ENCODE measurements at places on chromosomes 13 and 19.

DNA sequence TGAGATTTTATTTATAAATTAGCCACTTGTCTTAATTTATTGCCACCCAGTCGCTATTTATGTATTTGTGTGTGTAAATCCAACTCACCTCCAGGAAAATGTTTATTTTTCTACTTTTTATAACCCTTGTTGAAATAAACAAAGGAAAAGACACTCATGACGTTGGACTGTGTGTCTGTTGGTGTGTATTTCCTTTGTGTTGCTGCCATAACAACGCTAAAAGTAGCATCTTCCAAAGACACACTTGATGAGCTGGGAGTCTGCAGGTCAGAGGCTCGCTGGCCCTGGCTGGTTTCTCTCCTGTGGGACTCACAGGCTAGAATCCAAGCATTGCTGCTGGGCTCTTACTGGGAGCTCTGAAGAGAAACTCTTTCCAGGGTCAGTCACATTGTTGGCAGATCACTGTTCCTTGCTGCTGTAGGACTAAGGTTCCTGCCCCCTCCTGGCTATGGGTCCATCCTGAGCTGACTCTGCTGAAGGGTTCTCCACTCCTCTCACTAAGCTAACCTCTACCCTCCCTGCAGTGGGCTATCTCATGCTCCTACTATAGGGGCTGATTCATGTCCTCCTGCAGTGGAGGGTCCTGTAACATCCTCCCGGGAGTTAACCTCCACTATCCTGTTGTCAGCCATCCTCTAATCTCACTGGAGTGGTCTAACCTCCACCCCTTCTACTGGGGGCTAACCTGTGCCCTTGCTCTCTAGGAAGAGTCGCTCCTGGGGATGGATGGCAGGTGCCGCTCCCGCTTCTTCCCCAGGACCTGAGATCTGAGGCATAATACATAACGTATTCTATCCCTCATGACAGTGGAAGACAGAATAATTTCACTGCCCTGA lies 2.1 kb downstream of the IFNL2 start:
- no peak for DNase-seq

- peak; percentile 71 for DNase-seq
These were observed 989 bp upstream of the SSC5D start for GRCh38 chr19:55486971-55487923.

GRCh38 chr19:3213159-3213558 lies 11.3 kb upstream of the CELF5 start:
- no peak for DNase-seq

- no peak for DNase-seq
These were observed 30.7 kb upstream of the POMP start for GRCh38 chr13:28628241-28628640.

DNA sequence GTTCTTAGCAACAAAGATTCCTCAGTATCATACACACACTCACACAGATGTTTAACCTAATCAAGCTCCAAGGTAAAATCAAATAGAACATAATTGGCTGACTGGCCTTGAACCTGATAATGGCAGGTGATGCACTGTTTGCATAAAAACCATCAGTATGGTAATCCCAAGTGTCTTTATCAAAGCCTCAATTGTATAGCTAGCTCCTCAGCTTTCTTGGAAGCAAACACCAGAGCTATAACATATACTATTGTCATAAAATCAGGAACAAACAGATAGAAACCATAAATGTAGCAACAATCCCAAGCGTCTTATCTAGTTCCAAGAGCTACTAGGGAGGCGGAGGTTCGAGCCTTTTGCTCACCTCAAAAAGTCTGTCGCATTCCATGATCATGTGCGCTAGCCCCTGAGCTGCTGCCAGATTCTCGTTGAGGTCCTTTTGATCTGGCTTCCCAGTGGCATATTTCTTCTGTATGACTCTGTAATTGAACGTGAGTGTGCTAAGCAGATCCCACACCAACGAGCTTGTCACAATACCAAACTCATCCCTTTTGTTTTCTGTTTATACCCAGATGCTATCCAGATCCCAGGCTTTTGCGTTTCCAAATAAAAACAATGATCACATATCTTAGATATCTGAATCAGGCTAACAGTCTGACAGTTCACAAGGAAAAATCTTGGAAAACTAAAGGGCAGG lies 95.3 kb downstream of the KL start:
- DNase-seq, result no peak

- no peak for DNase-seq
These were observed 221.4 kb upstream of the SLC10A2 start for GRCh38 chr13:103287659-103288058.

GRCh38 chr13:49464621-49465325 lies 20.7 kb downstream of the SETDB2 start:
- no peak for DNase-seq

GRCh38 chr13:35814605-35815011 lies 316.6 kb downstream of the DCLK1 start:
- DNase-seq, result no peak

DNA sequence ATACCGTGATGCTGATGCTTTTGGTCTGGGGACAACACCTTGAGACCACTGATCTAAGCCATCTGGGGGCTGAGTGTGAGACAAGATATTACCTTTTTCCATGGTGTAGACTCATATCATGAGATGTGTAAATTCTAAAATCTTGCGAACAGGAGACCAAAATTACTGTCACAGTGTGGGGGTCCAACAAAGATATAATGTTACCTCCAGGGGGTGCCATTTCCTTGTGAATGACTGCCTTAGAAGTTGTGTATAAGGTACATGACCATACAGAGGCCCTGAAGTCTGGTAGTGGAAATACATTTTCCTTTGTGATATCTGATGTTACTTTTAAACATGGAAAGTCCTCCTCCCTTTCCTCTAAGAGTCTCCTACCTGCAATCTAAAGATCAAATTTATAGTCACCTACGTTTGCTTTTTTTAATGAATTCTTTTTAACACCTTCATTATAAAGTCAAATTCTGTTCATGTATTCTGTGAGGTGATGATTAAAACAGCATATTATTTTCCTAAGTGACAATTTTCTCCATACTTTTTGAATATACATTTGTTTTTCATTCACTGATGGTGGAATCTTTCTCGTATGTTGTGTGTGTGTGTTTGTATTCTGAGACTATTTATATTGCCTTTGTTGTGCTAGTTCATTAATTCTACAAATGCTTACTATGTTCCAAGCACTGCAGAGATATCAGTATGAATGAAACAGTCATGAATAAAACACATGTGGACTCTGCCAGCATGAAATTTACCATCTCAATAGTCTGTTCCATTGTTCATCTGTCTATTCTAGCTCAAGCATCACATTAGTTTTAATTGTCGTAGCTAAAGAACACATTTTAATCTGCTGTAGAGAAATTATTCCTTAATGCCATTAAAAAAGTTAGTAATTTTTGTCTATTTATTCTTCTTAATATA lies 113.7 kb downstream of the RFC3 start:
- no peak for DNase-seq

DNA sequence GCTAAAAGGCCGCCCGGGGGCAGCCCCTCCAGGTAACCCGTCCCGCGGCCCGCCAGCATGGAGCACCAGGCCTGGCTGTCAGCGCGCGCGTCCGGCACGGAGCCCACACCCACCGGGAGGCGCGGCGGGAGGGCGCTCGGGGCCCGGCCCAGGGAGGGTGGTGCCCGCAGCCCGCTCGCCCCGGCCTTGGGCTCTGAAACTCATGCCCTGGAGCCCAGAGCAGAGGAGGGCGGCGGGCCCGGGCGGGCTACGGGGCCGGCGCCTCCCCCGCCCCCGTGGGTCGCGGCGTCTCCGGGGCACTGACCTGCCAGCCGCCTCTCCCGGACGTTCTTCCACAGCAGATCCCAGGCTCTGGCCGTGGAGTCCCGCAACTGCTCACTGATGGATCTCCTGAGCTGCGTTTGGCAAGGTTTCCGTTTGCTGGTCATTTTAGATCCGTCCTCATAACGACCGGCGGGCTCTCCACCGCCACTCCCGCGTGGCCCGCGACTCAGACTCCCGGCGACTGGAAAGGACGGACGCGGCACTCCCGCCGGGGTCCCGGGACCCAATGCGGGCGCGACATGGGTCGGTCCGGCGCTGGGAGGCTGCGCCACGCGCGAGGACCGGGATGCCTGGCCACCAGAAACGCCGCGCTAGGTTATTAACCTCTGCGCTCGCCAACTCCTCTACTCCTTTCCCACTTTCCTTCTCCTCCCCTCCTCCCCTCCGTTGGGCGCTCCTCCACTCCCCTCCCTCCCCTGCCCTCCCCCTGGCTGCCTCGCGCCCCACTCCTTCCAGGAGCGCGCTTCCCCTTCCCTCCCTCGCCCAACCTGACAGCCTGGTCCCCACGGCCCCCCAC lies 64.7 kb upstream of the STARD13 start:
- no peak for DNase-seq

- no peak for DNase-seq
These were observed 28.1 kb upstream of the POMP start for GRCh38 chr13:28630869-28631268.

DNA sequence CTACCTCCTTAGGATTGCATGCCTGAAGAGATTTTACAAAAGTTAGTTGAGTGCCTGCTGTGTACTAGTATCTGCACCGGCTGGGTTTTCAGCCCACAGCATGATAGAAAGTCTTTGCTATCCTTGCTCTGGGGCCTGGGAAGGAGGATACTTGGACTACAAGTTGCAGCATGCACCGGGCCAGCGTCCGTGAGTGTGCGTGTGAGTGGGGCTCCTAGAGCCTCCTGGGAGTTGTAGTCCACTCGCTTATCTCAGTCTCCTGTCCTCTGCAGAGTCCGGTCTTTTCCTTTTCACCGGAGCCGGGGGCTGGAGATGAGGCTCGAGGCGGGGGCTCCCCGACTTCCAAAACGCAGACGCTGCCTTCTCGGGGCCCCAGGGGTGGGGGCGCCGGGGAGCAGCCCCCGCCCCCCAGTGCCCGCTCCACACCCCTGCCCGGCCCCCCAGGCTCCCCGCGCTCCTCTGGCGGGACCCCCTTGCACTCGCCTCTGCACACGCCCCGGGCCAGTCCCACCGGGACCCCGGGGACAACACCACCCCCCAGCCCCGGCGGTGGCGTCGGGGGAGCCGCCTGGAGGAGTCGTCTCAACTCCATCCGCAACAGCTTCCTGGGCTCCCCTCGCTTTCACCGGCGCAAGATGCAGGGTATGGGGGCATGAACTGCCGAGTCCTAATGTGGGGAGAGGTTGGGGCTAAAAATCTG lies 20.6 kb downstream of the BRSK1 start:
- peak; percentile 46 for DNase-seq

DNA sequence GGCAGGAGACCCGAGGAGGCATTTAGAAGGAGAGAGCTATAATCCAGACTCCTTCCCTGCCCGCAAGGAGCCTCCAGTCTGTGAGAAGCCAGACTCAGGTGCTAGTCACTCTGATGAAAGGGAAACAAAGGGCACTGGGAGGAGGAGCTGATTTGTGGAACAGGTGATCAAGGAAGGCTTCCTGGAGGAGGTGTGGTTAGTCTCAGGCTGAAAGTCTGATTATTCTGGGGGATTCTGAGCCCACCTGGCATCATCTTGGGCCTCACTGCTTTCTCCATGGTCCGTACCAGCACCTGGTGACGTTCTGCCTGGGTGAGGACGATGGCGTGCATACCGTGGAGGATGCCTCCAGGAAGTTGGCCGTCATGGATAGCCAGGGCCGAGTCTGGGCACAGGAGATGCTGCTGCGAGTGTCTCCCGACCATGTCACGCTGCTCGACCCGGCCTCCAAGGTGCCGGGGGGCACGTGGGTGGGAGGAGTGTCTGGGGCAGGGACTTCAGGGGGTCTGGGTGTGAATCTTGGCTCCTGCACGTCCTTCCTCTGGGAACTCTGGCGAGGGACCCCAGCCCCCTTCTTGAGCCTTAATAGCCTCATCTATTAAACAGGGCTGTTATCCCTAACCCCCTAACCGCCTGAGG lies 3.9 kb downstream of the EPS8L1 start:
- no peak for DNase-seq

DNA sequence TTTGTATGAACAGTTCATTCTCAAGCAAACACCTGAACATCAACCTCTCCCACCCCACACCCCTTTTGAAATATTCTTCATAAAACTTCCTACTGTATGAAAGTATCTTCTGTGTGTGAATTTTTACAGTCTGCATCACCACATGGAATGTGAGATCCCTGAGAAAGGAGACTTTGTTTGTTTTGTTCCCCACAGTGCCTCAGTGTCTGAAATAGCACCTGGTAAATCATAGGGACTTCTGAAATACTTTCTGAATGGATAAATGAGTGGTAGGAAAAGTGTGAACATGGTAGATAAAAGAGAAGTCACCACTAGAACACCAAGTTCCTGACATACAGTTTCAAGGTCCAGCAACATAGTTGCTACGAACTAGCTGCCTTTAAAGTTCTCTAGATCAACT lies 1071.2 kb downstream of the EFNB2 start:
- no peak for DNase-seq

GRCh38 chr13:38957794-38958592 lies 32.6 kb downstream of the STOML3 start:
- no peak for DNase-seq

GRCh38 chr19:29107831-29108230 lies 105.1 kb downstream of the UQCRFS1 start:
- no peak for DNase-seq

GRCh38 chr13:108728370-108728769 lies 99.0 kb downstream of the MYO16 start:
- no peak for DNase-seq

- peak; percentile 43 for DNase-seq
These were observed 28.8 kb upstream of the TUBGCP3 start for GRCh38 chr13:112616586-112617362.

DNA sequence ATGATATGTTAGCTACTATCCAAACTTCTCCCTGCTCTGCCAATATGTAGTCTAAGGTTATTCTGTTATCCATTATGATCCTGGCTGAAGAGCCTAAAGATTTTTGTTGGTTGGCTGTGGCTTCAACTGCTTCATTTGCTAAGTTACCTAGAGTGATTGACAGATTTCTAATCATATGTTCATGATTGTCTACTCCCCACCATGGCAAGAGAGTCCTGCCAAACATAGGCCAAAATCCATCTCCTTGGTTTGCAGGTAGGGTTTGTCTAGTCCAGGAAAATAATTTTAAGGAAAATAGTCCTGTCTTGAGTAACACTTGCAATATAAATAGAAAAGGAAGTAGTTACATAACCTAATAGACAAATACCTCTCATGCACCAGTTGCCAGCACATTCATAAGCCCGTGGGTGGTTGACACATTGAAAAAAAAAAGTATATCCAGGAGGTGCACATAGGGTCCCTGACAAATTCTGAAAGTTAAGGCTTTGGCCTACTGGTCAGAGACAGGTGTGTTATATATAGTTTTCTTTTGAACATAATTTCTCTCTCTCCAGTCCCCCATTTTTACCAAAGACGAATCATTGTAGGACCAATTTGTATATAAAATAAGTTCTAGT lies 5.4 kb upstream of the CBY2 start:
- no peak for DNase-seq

DNA sequence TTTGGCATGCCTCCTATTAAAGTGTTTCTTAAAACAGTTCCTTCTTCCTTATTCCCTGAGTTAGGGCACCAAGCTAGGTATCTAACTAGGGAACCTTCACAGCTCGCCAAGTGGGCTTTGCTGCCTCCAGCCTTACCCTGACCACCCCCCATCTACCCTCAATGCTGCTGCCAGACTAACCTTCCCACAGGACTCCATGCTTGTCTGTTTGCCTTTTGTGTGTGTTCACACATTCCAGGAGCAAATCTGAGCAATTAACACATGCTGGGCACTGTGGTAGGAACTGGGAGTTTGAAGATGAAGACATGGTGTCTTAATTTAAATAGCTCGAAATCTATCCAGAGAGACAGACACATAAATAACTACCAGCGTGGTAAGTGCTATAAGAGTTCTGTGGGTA lies 185.2 kb downstream of the MZT1 start:
- DNase-seq, result no peak
